Ovary (tissue), 10 donors: ENCODE measurements at places on chromosomes 3 and 15.
A peak's percentile ranks its signal among the peaks of the same experiment; 100 is the strongest.

GRCh38 chr15:63172376-63172775 is 15.1 kb upstream of the RPS27L start:
- no peak for DNase-seq

- no peak for DNase-seq
Measured at GRCh38 chr15:82799183-82799841, 6.6 kb downstream of the FSD2 start.

DNA sequence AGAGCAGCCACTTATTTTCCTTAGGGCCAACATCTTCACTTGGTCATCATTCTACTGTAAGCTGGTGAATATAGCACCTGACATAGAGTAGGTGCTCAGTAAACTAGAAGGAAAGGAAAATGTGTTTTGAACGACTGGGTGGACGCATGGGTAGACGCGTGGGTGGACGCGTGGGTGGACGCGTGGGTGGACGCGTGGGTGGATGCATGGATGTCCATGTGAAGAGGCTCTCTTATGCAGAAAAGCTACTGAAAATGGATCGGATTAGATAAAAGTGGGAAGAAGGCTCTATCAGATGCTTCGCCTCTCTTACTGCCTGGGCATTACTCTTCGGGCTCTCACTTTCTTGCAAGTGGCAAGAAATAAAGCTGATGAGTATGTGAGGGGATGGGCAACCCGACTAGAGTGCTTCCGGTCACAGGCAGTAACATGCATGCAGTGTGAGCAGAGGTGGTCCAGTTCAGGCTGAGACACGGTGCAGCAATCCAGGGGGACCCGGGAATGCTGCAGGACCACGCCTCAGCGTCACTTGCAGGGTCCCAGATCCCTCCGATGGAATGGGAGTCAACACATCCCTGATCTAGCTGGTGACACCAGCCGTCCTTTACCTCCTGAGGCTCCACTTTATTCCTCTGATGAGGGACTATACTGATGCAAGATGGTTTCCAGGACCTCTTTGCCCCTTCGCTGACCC is 138.0 kb upstream of the MEF2A start:
- DNase-seq = no peak

DNA sequence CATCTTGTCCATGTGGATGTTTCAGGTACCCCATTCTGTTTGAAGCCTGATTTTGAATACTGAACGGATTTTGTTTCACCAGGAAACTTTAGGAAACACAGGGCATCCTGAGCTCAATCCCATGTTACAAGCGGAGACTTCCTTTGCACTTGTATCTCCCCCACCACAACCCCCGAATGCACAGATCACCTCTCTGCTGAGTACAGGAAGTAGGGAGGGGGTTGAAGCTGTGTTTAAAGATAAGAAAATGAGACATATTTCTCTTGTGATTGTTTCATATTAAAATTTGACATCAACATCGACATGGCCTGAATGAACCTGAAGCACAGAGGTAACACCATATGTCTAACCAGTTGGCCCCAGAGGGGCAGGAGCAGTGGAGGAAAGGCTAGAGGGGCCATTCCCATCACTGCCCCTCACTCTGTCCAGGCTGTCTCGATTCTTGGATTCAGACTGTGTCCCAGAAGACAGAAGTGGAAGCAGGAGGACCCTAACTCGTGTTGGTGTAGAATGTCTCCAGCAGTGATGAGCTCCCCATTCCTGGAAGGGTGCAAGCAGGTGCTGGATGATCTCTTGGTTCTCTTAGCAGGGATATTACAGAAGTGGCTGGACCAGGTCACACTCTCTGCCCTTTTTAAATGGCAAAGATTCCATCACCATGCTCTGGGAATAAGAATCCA is 59.6 kb upstream of the IQSEC1 start:
- DNase-seq = peak; percentile 1

DNA sequence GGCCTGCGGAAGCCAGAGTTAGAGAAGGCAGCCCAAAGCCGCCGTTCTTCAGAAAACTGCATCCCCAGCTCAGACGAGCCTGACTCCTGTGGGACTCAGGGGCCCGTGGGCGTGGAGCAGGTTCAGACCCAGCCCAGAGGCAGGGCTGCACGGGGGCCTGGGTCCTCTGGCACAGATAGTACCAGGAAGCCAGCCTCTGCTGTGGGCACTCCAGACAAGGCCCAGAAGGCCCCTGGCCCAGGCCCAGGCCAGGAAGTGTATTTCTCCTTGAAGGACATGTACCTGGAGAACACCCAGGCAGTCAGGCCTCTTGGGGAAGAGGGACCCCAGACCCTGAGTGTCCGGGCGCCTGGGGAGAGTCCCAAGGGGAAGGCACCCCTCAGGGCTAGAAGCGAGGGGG is 23.1 kb downstream of the ALPK3 start:
- peak; percentile 15 for DNase-seq

DNA sequence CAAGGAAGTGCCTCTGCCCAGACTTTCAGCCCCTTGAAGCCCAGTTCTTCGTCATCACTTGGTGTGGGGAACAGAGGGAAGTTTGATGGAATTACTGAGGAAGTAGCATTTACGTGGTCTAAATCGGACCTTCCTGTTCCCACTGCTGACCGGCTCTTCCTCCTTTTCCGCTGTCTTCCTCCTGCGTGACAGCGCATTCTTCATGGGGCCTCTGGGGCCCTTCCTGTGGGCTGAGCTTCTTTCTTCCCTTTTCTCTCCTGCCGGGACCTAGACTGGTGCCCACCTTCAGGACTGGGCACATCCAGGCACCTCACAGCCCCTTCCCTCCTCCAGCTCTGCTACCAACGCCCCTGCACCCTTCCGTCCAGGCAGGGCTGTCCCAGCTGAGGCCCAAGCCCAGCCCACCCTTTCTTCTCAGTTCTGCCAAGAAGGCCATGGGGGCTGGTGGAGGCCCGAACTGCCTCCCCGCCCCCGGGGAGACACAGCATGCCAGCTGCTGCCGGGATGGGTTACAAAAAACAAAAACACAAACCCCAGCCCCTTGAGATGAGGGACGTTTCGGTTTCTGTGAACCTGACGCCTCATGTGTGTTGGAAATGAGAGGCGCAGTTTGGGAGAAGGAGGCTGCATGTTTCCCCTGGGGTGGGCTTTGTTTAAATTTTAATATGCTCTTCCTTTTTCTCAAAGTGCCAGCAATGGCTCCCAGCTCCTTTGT is 19.1 kb downstream of the ZNF710 start:
- DNase-seq = no peak
